Right renal pelvis (tissue), 4 donors: ENCODE measurements at places on chromosomes 1 and 21. TPM values are rescaled to one million over a fixed set of nuclear protein-coding genes. Genes with fewer than 3 reads are reported as not detected.

The PGLYRP4 gene
- not detected for polyA plus RNA-seq

The NEK2 gene
- polyA plus RNA-seq = 21.1 TPM

The ADCY10 gene
- polyA plus RNA-seq = 0.24 TPM

The SYPL2 gene
- polyA plus RNA-seq = 6.5 TPM

The COL16A1 gene
- polyA plus RNA-seq = 52.8 TPM

The CRP gene
- polyA plus RNA-seq = not detected

The GPATCH2 gene
- 27.8 TPM for polyA plus RNA-seq

The HCRTR1 gene
- not detected for polyA plus RNA-seq

The PER3 gene
- 14.4 TPM for polyA plus RNA-seq

GRCh38 chr1:189628857-189629256, 848.8 kb downstream of the BRINP3 start:
- no peak for DNase-seq

DNA sequence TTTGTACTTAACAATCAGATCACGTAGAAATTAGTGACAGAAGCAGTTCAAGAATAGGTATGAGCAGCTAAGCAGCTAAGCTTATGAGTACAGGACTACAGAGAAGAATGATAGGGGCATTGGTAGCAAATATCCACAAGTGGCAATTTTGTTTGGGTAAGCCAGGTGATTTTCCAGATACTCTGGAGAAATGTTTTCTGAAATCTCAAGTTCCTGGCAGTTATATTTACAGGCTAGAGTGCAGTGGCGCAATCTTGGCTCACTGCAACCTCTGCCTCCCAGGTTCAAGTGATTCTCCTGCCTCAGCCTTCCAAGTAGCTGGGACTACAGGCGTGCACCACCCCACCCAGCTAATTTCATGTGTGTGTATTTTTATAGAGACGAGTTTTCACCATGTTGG, 55.1 kb downstream of the ARID4B start:
- no peak for DNase-seq

DNA sequence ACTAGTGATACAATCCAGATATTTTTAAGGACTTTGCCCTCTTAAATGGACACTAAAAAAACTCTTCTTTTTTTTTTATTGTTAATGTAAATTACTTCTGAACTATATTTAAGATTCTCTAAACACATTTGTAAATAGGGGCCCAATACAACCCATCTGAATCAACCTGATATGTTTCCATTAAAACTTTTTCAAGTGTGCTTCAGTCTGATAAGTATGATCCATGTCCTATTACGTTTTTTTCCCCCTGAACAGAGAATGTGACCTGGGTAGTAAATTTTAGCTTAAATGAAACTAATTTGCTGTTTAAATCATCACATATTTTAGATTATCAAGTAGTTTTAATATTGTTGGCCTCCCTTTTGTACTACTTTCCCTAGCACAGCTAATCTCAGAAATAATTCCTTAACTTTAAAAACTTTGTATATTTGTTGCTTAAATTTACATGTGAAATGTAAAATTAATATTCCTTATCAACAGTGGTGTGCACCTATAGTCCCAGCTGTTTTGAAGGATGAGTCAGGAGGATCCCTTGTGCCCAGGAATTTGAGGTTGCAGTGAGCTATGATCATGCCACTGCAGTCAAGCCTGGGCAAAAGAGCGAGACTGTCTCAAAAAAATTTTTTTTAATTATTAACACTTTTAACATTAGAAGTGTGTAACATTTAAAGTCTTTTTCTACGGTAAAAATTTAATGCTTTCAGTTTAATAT, 3.0 kb upstream of the PKN2 start:
- no peak for DNase-seq

GRCh38 chr1:34140011-34140676, 24.9 kb downstream of the CSMD2 start:
- DNase-seq = no peak

- DNase-seq = no peak
These were observed 31.4 kb downstream of the TCEANC2 start for GRCh38 chr1:54084794-54085193.

GRCh38 chr1:223339861-223340260, 24.1 kb downstream of the SUSD4 start:
- DNase-seq = no peak

DNA sequence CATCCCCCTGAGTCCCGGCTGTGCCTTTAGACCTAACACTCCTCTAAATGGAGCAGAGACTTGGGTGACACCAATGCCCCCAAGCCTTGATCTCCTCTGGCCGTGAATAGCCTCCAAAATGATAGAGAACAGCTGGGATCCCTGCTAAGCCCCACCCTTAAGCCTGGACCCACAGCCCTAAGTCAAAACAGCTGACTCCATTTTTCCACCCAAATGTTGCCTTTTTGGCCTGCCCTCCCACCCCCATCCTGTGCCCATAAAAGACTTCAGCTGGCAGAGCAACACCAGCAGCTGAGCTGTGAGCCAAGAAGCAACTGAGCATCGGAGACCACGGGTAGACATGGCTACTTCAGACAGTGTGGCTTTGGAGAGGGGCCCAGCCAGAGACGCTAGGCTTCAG, 420.8 kb downstream of the NPHP4 start:
- no peak for DNase-seq

DNA sequence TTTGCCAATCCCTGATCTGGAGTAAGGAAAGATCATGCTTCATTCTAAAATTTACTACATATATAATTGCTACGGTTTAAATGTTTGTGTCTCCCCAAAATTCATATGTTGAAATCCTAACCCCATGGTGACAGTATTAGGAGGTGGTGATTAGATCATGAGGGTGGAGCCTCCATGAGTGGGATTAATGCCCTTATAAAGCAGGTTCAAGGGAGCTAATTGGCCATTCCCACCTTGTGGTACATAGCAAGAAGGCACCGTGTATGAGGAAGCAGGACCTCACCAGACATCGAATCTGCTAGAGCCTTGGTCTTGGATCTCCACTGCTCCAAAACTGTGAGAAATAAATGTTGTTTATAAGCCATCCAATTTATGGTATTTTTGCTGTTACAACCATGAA, 55.5 kb downstream of the GADD45A start:
- DNase-seq = no peak

GRCh38 chr1:9262096-9262986, 27.8 kb downstream of the H6PD start:
- no peak for DNase-seq

DNA sequence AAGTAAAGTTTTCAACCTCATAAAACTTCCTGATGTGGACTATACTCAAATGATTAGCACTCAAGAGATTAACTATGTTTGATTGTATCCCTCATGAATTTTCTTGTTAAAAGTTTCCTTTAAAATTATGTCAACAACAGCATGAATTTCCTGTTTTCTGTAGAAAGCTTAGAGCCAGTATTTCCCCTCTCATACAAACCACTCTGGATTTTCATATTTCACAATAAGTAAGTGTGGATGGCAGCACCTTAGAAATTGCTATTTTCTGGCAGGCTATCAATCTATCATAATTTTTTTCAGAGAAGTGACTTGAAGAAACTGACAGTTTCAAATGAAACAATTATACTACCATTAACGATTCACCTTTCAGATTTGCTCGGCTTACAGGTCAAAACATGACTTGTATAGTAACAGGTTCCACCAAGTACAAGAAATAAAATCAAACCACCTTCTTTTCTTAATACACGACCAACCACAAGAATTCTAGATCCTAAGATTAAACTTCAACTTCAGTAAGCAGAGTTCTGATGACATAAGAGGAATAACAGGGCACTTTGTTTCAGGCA, 20.8 kb downstream of the ELK4 start:
- DNase-seq = no peak

DNA sequence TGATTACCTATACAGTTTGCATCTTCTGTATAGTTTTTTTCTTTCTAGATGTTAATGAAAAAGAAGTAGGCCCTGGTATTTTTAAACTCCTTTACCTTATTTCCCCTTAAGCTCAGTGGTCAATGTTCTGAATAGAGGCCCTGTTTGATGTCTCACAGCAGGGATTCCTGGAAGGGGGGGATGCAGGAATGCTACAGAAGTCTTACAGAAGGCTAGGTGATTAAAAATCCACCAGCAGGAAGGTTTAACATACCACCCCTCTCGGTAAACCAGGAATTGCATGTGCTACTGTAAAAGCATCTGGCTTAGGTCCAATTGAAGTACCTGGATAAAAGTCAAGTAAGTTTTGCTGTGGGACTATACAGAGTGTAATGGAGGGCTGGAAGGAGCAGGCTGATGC, 78.3 kb downstream of the NOS1AP start:
- no peak for DNase-seq

GRCh38 chr1:228141226-228142044, 1.4 kb downstream of the GUK1 start:
- DNase-seq = no peak

DNA sequence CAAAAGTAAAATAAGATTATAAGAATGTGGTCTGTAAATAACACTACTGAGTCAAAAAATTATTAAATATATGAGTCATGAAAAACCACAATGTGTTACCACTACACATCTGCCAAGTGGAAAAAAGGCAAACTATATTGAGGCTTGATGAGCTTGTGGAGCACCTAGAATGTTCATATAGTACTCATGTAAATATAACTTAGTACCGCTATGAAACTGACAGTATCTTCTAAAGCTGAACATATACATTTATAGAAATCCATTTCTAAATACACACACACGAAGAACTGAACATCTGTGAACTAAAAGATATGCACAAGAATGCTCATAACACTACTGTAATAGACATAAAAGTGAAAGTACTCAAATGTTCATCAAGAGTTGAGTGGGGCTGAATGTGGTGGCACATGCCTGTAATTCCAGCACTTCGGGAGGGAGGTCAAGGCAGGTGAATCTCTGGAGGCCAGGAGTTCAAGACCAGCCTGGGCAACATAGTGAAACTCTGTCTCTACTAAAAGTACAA, 18.5 kb upstream of the GBP3 start:
- no peak for DNase-seq

DNA sequence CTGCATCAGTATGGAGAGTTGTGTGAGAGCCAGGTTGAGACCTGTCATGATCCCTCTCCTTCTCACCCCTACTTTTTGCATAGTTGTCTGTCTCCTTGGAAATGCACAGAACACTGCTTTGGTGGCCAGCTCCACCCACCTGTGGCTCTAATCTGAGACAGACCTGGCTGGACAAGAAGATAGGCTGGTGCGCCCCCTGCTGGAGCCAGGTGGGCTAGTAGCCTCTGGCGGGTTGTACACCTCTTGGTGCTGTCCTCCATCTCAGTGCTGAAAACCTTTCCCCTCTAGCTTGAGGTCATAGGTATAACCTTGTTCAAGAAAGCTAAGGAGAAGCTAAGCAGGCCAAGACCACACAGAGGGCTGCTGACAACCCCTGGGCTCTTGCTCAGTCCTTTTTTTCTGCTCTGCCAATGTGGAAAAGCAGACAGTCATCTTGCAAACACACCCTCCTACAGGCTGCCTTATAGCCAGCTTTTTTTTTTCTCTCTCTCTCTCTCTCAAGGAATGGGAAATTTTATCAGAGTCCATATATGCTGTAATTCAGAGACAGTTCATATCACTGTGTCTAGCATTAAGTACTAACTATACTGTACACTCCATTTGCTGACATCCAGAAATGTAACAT, 58.8 kb upstream of the SPATA6 start:
- peak; percentile 55 for DNase-seq

GRCh38 chr1:231216498-231216897, 24.5 kb upstream of the GNPAT start:
- DNase-seq = no peak

- no peak for DNase-seq
These were observed 490.5 kb upstream of the CHRM3 start for GRCh38 chr1:238895911-238896310.

GRCh38 chr1:177429234-177429633, 258.5 kb downstream of the BRINP2 start:
- no peak for DNase-seq

- DNase-seq = no peak
These were observed 16.8 kb downstream of the GNG4 start for GRCh38 chr1:235632506-235633401.

DNA sequence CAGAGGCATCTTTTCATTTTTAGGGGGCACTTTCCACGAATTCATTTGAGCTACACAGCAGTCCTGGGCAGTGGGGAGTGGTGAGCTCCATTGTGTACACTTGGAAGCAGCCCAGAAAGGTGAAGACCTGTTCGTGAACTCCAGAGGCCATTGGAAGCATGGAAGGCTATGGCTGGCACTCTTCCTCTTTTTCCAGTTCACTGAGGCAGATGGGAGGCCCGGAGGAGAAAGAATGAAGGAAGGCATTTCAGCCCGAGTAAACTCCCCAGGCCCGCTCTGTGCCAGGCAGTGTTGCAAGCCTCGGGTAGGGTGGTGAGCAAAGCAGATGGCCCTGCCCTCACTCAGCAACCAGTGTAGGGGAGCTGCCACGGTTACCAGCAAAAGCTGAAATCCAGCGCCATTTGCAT, 673 bp upstream of the DHCR24 start:
- DNase-seq = no peak
